ENCODE measurements at places on chromosomes 7 and 10. TPM values are rescaled to one million over a fixed set of nuclear protein-coding genes. Genes with fewer than 3 reads are reported as not detected.

FBXL13 gene
- total RNA-seq: 0.76 TPM

TMEM236 gene
- total RNA-seq: not detected

AOAH gene
- 33.5 TPM for total RNA-seq

GPR15LG gene
- total RNA-seq: not detected

SLC29A3 gene
- total RNA-seq: 7.3 TPM

DNA sequence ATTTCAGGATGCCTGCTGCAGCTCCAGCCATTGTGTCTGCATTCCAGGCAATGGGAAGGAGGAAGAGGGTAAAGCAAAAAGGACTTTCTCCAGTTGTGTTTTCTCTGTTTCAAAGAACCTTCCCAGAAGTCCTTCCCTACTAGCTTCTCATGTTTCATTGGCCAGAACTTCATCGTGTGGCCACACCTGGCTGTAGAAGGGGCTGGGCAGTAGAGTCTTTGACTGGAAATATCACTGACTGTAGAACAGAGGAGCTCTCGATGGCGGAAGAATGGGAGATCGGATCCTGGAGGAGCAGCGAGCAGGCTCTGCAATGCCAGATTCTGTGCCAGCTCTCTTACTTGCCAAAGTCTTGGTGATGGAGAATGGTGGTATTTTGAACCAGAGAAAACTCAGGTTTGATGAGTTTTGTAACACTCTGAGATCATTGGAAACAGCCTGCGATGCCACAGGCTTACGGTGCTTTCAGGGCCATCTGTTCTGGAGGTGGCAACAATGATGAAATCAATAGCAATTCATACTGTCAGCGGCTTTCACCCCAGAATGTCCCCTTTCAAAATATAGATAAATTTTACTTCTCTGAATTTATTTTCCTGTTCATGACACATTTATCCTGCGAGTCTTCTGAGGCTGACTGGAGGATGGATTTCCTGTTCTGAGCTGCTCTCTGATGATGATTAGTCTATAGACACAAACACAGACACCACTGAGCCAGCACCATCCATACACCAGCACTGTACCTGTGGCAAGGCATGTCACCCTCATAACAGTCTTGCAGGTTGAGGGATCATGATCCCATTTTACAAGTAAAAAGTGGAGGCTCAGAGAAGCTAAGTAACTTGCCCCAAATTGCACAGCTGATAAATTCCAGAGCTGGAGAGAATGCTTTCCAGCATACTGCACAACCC lies 204.2 kb downstream of the EMX2 start:
- DNase-seq: no peak
- no peak overlapping the region for H3K4me3 ChIP-seq
- no peaks in the 10 kb centered on the region for H3K4me1 ChIP-seq
- H3K27me3 ChIP-seq: peaks cover 4% of the 10 kb centered on the region
- H3K36me3 ChIP-seq: no peaks in the 10 kb centered on the region
- H3K27ac ChIP-seq: no peak overlapping the region

DNA sequence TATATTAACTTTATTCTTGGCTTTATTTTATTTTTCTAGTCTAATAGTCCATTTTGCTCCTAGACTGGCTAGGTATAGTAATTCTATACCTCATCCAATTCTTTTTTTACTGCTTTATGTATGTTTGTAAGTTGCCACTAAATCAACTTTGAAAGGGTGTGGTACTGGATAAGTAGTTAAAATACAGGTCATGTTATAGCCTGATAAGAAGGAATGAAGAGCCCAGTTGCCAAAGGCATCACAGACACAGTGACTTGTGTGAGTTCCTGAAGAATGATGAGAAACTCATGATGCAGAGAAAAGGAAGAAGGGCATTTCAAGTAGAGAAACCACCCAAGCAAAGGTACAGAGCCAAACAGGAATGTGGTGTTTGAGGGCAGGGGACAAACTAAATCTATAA lies 27.3 kb downstream of the NAPEPLD start:
- peaks cover 30% of the 10 kb centered on the region for H3K36me3 ChIP-seq
- no peak overlapping the region for H3K27ac ChIP-seq
- no peak for DNase-seq
- H3K27me3 ChIP-seq: no peaks in the 10 kb centered on the region
- no peak overlapping the region for H3K4me3 ChIP-seq

DNA sequence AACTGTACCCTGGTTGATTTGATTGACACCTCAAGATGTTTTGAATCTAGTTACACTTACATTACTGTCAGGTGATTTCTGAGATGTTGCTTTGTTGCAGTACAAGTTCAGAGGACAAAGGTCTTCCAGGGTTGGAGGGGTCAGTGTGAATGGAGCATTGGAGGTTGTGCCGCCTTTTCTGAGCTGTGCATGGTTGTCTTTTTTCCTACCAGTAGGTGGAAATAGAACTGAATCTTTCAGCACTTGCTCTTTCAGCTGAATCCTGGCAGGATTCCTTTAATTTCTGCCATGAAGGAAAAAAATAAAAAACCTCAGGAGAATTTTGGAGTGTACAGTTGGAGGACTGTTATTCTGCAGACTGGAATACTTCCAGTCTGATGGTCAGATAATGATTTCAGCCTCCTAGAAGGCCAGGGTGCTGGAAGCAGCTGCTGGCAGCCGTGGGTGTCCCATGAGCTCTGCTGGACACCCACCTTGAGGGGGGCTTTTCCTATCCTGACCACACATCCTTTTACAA lies 82.7 kb downstream of the PLCE1 start:
- H3K36me3 ChIP-seq: no peaks in the 10 kb centered on the region
- H3K27me3 ChIP-seq: no peaks in the 10 kb centered on the region
- no peak overlapping the region for H3K27ac ChIP-seq
- no peak overlapping the region for H3K4me3 ChIP-seq
- no peak for DNase-seq

DNA sequence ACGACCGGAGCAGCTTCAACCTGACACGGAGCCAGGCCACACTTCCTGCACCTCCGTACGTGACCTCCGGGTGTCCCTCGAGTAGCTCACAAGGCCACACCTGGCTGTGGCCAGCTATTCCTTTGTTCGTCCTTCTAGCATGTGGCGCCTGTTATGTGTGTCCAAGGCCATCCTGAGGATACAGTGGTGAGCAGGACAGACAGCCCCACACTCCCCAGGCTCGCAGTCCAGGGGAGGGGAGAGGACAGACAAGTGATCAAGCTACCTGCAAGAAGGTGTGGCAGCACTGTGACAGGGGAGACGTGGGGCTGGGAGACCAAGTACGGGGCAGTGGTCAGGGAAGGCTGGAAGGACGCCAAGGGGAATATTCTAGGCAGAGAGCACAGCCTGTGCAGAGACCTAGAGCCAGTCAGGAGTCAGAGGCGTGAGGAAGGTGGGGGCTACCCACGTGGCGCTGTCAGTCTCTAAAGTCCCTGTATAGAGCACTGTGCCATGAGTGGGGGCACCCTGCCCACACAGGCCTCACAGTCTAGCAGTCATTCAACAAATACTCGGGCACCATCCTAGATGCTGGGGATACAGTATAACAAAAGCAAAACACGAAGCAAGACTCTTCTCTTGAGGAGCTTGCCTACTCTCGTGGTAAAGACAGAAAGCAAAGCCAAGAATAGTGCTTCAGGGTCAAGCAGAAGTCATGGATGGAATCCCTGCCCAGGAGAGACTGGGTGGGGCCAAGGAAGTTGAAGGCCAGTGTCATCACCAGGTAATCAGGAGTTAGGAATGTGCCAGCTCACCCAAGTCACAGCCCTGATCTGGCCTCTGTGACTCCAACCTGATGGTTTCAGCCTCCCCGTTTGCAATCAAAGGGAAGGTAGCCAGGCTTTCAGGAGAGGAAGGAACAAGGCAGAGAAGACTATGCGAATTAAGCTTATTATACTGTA lies 58.6 kb downstream of the PROSER2 start:
- peaks cover 3% of the 10 kb centered on the region for H3K27me3 ChIP-seq
- no peak overlapping the region for H3K27ac ChIP-seq
- no peaks in the 10 kb centered on the region for H3K36me3 ChIP-seq
- DNase-seq: no peak

GRCh38 chr7:151373599-151373998 lies 32.0 kb downstream of the NUB1 start:
- H3K27me3 ChIP-seq: no peaks in the 10 kb centered on the region
- H3K4me1 ChIP-seq: no peaks in the 10 kb centered on the region
- no peak overlapping the region for H3K4me3 ChIP-seq
- DNase-seq: no peak

GRCh38 chr10:9824631-9825071 lies 1193.0 kb upstream of the CELF2 start:
- H3K27ac ChIP-seq: no peak overlapping the region
- no peaks in the 10 kb centered on the region for H3K36me3 ChIP-seq
- H3K4me3 ChIP-seq: no peak overlapping the region
- DNase-seq: no peak

- H3K27ac ChIP-seq: no peak overlapping the region
- no peak for DNase-seq
- no peaks in the 10 kb centered on the region for H3K27me3 ChIP-seq
- no peaks in the 10 kb centered on the region for H3K36me3 ChIP-seq
- H3K4me1 ChIP-seq: no peaks in the 10 kb centered on the region
Observed at GRCh38 chr7:153835103-153835502, 217.1 kb upstream of the DPP6 start.

DNA sequence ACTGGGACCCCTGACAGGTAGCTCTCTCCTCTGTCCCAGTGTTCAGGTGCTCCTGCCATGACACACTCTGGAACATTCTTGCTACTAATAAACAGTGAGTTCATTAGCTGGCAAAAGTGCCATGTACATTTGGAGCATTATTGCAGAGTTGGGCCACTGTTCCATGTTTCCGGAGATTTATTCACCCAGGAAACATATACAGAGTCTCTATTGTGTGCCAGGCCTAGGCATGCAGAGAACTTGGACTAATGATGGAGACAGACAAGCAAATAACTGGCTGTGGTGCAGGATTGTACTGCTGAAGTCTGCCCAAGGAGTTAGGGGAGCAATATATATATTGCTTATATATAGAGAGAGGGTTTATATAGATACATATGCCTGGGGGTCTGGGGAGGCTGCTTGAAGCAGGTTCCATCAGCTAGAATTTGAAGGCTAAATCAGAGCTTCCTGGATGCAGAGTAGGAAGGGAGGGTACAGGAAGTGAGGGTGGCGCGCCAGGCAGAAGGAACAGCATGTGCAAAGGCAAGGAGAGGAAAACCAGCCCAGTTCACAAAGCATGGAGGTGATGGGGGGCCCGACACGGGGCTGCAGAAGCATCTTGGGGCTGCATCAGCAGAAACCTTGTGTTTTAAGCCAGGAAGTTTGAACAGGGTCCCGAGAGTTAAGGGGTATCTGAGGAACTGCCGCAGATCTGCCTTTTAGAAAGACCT lies 22.7 kb upstream of the EEPD1 start:
- no peaks in the 10 kb centered on the region for H3K4me1 ChIP-seq
- H3K36me3 ChIP-seq: no peaks in the 10 kb centered on the region
- no peak overlapping the region for H3K4me3 ChIP-seq
- no peak overlapping the region for H3K27ac ChIP-seq
- no peak for DNase-seq

DNA sequence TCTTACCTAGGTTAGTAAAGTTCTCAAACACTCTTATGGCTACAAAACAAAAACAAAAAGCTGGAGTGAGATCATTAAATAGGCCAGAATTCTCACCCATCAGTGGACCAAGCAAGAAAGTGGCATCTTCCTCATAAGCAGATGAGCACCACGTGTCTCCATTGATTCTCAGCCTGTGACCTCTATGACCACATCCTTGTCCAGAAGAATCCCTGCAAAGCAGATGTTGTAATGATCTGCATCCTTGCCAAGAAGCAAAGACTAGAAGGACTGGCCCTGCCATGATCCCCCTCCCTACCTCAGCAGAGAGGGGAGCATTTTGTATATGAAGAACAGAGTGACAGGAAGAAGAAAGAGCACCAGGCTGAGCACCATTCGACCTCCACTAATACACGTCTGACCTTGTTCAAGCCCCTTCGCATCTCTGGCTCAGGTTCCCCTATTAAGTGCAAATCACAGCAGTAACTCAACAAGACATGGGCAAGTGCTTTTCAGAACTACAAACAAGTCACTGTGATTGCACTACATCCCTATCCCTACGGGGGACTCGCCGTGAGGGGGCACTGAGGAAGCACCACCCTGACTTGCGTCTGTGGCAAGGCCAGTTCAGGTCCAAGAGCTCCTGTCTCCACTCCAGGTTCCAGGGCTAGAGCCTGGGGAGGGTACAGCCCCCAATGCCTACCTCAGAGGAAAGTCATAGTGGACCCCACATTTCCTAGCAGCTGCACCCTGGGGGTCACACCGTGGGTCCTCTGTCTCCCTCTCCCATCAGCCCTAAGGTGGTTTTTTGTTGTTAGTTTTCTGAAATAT lies 22.2 kb upstream of the RASSF4 start:
- H3K27ac ChIP-seq: no peak overlapping the region
- H3K4me3 ChIP-seq: no peak overlapping the region
- no peaks in the 10 kb centered on the region for H3K36me3 ChIP-seq
- peaks cover 8% of the 10 kb centered on the region for H3K27me3 ChIP-seq
- no peak for DNase-seq
